ENCODE measurements at places on chromosomes 2 and 18.

DNA sequence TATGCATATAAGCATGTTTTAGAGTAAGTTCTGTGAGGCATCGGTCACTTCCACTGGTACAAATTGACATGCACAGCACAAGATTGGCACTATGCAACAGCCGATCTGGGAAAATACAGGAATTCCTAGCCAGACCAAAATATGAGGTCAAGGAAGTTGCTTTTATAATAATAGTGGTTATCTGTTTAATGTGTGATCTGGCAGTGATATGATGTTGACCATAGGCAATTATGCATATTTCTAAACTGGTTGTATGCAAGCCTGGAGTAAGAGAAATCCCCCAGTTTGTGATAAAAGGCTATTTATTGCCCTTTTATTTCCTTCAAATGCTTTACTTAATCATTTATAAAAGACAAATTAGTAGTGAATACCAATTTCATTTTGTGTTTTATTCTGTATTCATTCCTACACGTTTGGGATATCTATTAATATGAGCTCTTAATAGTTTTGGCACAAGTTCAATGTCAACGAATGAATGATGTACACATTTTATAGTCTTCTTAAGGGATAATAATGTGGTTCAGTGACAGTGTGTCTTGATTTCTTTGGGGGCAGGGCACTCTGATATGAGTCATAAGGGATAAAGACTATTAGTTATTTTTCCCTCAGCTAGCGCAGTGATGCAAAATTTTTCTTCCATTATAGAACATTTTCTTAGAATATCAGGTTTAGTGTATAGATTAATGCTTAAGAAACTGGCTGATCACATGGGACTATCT is 34.7 kb upstream of the ZEB2 start:
- peak; percentile 18 for DNase-seq

DNA sequence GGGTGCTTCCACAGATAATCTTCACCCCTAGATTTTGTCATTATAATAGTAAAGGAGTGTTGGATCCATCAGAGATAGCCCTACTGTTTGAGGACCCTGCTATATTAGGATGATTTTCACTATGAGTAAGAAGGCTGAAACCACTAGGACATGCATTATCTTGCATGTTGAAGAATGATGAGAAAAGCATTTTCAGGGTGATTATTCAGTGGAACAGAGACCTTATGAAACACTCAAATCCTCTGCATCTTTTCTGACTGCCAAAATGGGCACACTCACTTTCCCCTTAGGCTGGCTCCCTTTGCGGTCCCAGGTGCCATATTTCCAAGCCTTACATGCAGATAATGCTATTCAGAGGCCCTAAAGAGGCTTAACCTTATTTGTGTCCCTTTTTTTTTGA is 296.9 kb downstream of the RND3 start:
- DNase-seq, result no peak

DNA sequence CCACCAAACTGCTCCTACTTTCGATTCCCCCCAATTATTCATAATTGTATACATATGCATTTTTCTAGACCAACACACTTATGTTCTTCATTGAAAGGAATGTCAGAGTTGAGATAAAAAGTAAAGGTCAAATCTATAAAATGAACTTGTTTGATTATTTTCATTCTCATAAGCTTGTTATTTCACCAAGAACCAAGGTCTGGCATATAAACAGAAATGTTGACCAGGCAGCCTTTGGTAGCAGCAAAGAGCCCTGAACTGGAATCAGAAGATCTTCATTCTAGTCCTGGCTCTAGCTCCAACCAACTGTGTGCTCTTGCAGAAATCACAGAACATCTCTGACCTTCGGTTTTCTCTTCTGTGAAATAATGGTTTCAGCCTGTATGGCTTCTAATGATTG is 42.9 kb downstream of the RBKS start:
- no peak for DNase-seq

GRCh38 chr2:71865391-71865965 is 282.2 kb downstream of the CYP26B1 start:
- no peak for DNase-seq

DNA sequence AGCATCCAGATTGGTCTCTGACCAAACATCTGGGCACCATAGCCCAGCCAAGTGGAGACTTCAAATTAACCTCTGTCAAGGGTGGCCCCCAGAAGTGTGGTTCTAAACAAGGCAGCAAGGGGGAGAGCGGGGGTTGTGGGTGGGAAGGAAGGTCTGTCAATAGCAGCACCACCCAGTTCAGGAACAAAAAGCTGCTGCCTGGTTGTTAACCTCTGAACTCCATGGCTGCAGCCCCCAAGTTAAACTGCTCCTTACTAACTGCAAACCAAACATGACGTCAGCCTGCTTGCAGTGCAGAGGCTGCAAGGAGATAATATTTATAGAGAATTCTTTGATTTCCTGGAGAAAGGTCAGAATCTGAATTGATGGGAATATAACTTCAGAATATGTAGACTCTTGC is 76.5 kb downstream of the ARL4C start:
- DNase-seq, result no peak

DNA sequence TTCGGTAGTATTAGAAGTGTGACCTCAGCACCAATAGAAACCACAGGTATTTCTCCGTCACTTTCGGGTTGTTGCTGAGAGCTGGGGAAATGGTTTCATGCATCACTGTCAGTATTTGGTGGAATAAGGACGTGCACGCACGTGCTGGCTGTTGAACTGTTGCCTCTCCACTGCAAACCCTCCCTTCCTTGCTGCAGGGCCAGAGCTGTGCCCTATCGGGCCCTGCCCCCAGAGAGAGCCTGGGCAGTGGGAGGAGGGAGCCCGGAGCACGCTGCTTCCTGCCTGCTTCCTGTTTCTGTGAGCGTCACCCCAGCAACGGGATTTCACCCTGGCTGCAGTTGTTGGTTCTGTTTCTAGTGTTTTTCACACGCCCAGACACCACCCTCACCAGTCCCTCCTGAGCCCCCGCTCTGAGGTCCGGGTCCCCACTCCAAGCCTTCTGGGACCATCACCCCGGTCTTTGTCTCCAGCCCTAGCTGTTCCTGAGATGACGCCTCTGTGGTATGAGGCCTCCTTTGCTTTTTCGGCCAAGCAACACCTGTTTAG is 47.4 kb downstream of the LRRFIP1 start:
- peak; percentile 80 for DNase-seq

DNA sequence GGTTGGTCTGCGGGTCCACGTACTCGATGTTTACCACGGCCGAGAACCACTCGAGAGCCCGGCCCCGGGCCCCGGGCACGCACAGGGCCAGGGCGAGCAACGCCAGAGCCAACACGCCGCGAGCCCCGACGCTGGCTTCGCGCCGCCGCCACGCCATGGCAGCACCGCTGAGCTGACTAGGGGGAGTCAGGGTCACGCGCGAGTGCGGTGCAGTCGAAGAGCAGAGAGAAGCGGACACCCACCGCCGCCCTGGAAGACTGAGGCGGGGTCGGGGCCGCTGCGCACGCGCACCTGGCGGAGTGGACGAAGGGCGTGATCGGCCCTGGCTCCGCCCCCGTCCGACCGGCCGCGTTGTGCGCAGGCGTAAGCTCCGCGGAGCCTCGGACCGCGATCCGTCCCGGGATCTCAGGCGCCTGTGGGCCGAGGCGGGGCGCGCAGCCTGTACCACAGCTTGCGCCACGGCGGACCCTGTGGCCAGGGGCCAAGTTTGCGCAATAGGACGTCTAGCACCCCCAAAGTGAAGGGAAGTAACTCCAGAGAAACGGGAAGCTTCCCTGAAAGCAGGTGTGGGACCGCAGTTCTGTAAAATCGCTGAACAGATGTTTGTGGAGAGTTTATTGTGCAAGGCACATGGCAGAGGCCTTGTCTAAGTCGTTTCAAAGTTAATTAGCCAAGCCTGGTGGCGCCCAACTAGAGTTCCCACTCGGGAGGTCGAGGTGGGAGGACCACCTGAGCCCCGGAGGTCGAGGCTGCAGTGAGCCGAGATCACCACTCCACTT is at the start of gene RNF149:
Gene RNF149, minus strand, starts transcription at position 270 of the 779 bp plus-strand sequence. Its CDS starts 113 bp downstream, at position 157.
- DNase-seq, result peak; percentile 88

GRCh38 chr2:238570926-238571325 is 144.2 kb downstream of the ASB1 start:
- no peak for DNase-seq

- peak; percentile 31 for DNase-seq
Measured at GRCh38 chr2:85810371-85811179, 56.8 kb downstream of the ATOH8 start.

- DNase-seq, result peak; percentile 16
Measured at GRCh38 chr18:67417864-67418523, 98.5 kb downstream of the DSEL start.

- no peak for DNase-seq
Measured at GRCh38 chr2:46338674-46339073, 41.5 kb downstream of the EPAS1 start.

GRCh38 chr18:56659111-56659510 is 8.0 kb downstream of the WDR7 start:
- no peak for DNase-seq

DNA sequence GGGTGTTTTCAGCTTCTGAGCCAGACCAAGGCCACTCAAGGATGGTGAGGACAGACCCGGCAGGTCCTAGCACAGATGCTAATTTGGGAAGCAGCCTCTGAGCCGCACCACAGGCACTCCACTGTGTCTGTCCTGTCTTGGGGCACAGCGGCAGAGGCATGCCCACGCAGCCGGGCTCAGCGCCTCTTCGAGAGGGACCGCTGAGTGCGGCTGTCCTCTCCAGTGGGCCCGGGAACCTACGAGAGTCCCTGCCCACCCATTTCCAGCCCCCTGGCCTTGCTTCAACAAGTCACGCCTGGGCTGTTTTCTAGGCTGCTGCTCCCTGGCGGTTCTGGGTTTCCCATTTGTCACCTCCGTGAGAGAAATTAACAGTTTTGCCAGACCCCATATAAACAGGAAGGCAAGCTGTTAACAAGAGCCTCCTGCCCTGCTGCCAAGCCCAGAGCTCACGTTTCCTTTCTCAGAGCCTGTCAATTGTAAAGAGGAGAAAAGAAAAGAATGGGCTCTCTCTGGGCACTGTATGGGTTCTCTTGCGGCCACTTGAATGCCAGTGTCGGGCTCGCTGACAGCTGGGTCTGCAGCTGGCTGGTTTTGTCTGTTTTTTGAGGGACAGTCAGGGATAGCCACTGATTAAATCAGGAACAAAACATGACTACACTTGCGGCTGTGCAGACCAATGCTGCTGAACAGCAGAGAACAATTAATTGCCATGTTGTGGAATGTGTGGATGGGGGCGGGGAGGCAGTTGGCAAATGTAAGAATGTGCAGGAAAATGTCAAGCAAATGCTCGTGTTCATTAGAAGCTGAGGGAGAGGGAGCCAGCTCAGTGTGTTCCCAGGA is 30.6 kb downstream of the TMEM17 start:
- DNase-seq, result peak; percentile 19

DNA sequence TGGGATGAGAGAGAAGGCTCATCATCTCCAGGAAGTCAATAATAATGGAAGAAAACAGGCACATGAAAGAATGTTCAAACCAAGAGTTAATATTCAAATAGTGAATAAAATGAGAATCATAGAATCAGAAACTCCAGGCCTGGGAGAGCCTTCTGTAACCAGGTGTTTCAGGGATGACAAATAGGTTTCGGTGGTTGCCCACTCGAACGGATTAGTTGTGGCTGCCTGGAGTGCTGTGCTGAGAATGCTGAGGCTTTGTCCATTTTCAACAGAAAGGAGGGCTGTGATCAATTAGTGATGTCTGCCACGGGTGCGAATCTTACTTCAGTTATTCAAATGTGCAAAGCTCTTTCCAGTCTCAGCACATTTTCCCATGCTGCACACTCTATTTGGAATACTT is 227.3 kb downstream of the INSIG2 start:
- no peak for DNase-seq

GRCh38 chr2:173161040-173161439 is 85.4 kb downstream of the MAP3K20 start:
- no peak for DNase-seq

DNA sequence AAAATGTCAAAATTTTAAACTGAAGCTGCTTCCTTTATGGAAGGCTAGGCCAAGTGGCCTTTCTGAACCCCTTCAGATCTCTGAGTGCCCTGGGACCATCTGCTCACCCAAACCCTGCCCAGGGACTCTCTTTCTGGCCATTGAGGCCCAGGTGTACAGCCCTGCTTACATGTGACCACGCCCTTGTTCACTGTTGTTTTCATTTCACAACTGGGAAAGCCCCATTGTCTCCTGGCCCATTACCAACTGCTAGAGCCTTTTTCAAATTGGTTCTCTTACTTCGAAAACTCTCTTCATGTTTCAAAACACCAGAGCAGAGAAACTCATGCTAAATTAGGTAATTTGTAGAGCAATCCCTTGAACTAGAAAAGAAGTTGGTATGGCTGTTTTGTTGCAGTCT is 219.5 kb upstream of the TANK start:
- DNase-seq, result no peak

DNA sequence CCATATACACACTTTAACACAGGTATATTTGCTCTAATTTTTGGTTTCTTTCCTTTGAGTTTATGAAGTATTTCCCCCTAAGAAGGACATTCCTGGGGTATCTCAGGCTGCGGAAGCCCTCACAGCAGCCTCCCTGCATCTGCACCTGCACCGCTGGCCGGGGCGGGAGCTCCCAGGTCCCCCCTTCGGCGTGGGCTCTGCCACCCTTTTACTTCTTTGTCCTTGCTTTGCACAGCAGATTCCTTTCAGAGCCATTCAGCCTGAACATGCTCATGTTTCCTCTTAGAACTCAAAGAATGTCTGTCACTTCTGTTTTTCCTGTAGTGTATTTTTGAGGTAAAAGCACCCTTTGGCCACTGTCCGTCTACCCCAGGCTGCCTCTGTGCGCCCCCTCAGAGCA is 146.5 kb downstream of the SNTG2 start:
- DNase-seq, result no peak

DNA sequence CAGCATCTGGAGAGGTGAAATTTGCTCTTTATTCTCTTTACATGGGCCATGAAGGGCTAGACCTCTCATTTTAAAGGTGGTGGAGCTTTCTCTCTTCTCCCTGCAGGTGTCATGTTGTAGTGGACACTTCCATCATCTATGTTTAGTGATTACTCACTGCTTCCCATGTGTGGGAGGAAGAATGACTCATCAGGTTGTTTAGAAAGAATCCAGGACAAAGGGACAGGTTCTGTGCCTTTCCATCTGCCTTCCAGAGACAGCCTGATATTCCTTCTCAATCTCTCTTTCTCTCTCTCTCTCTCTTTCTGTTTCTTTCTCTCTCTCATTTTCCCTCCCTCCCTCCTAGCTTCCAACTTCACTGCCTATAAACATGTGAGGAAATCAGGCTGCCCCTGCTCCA is 38.7 kb downstream of the SCG2 start:
- DNase-seq, result peak; percentile 73

DNA sequence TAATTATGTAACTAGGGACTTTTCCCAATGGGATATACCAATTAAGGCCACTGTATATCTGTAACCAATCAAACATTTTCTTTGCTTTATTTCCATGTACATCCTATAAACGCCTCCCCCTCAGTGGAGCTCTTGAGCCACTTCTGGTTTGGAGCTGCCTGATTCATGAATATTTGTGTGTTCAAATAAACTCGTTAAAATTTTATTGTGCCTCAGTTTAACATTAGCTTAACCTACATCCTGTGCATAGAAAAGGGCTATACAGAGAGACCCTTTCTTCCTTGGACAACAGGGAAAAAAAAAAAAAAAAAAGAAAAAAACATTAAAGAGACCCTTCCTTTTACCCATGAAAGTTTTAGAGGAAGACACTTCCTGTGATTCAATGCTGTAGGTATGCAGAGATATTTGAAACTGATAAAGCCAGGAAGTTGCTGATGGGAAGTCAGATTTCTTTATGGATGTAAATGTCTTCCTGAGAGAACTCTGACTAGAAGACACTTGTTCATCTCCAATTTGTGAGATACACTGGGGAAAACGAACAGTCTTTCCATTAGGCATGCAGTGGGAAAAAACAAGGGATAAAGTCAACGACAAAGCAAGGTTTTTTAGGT is 614.6 kb upstream of the SOX11 start:
- DNase-seq, result peak; percentile 85

Measured in A673 (cell line).